ENCODE measurements at places on chromosomes 2 and 18.

DNA sequence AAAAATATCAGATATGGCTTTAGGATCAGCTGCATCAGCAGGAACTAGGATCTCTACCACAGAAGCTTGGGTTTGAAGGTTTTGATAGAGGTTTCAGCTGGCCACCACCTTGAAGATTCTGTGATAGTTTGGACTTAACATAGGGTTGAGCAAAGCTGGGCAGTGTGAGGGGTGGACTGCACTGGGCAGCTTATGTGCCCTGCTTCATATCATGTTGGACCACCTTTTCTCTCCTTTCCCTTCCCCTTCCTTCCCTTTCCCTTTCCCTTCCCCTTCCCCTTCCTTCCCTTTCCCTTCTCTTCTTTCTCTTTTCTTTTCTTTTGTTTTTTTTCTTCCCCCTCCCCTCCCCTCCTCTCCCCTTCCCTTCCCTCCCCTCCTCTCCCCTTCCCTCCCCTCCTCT is 196.3 kb upstream of the CXCR4 start:
- no peak for DNase-seq

DNA sequence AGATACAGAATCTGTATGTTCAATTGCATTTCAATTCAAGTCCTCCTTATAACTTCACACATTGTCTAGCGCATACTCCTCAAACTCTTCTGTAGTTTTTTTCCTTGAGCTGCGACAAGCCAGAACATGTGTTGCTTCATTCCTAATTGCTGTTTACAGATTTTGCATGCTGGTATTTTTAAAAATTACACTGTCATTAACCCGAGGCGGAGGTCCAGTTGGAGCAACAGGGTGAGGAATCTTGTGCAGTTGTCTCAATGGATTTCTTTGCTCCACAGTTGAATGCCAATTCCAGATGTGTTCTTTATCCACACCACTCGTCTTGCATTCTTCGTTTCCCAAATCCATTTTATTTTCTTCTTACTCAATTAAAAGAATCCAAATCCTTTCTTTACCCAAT is 16.4 kb upstream of the SERPINB13 start:
- DNase-seq: no peak

DNA sequence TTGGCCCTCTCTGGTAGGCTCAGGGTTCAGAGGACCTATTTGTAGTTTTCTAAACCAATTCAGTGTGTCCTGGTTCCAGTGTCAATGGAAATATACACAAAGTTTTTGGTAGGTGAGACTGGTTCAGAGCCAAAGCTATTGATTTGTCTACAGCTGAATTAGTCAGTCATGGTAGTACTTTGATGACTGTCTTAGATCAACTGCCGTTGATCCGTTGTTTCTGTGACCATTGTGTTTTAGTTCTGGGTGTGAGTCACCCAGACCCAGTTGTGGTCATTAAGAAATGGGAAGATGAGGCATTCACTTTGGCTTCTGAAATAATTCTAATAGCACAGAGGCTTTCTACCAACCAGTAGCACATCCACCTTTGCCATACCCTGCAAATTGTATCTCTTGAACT is 16.0 kb upstream of the RPE start:
- no peak for DNase-seq

GRCh38 chr18:2905854-2906703 is 59.3 kb downstream of the EMILIN2 start:
- DNase-seq: peak; percentile 30

- no peak for DNase-seq
Measured at GRCh38 chr2:49174750-49175149, 20.4 kb upstream of the FSHR start.

DNA sequence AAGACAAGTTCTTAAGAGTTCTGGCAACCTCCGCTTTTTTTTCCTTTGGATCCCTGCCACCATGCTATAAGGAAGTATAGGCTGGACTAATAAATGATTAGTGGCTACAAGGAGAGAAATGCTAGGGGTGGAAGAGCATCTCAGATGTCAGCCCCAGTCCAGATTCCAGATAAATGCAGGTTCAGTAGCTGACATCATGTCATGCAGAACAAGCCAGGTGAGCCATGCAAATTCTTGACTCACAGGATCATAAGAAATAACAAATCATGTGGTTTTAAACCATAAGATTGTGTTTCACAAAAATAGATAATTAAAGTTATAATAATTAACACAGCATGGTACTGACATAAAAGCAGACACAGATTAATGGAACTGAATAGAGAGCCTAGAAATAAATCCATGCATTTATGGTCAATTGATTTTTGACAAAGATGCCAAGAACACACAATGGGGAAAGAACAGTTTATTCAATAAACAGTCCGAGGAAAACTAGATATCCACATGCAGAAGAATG is 152.9 kb upstream of the SESTD1 start:
- DNase-seq: no peak

- DNase-seq: peak; percentile 51
Measured at GRCh38 chr2:27356056-27356381, 545 bp downstream of the GTF3C2 start.

DNA sequence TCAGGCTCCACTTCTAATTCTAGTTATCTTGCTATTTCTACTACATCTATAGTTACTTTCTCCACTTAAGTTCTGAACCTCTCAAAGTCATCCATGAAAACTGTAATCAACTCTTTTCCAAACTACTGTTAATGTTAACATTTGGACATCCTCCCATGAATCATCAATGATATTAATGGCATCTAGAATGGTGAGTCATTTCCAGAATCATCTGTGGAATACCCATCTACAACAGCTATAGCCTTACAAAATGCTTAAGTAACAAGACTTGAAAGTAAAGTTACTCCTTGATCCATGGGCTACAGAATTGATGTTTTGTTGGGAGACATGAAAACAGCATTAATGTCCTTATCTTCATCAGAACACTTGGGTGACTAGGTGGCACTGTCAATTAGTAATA is 35.4 kb downstream of the BARD1 start:
- no peak for DNase-seq

DNA sequence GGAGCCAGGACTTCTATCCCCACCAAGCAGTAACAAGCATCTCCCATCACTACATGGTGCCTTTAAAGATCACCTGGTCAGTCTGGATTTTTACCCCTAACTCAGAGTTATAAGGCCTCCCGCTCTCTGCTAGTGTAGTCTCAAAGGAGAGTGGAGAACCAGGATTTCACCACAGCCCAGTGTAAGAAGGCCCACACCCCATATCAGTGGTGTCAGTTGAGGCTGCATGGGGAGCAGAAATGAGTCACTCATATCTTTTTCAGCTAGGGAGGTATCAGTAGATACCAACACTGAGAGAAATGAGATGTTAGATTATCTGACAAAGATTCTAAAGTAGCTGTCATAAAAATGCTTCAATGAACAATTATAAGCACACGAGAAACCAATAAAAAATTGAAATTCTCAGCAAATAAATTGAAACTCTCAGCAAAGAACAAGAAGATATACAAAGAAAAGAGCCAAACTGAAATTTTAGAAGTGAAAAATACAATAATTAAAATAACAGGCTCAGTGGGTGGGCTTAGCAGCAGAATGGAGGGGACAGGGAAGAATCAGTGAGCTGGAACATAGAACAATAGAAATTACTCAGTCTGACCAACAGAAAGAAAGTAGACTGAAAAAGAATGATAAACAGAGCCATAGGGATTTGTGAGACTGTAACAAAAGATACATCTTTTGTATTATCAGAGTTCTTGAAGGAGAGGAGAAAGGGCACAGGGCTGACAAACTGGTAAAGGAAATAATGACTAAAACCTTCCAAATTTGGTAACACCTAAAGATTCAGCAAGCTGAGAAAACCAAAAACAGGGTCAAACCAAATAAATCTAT is 257.7 kb downstream of the ANAPC1 start:
- no peak for DNase-seq

- no peak for DNase-seq
Measured at GRCh38 chr2:26456440-26457250, 21.3 kb downstream of the OTOF start.

- no peak for DNase-seq
Measured at GRCh38 chr2:217074576-217075255, 214.9 kb upstream of the TNP1 start.

GRCh38 chr2:11080253-11081115 is 74.8 kb upstream of the SLC66A3 start:
- no peak for DNase-seq

- no peak for DNase-seq
Measured at GRCh38 chr18:36887114-36887513, 58.2 kb downstream of the KIAA1328 start.

GRCh38 chr2:49210191-49210590 is 55.9 kb upstream of the FSHR start:
- DNase-seq: peak; percentile 22

- no peak for DNase-seq
Measured at GRCh38 chr2:1656326-1656960, 87.9 kb downstream of the PXDN start.

DNA sequence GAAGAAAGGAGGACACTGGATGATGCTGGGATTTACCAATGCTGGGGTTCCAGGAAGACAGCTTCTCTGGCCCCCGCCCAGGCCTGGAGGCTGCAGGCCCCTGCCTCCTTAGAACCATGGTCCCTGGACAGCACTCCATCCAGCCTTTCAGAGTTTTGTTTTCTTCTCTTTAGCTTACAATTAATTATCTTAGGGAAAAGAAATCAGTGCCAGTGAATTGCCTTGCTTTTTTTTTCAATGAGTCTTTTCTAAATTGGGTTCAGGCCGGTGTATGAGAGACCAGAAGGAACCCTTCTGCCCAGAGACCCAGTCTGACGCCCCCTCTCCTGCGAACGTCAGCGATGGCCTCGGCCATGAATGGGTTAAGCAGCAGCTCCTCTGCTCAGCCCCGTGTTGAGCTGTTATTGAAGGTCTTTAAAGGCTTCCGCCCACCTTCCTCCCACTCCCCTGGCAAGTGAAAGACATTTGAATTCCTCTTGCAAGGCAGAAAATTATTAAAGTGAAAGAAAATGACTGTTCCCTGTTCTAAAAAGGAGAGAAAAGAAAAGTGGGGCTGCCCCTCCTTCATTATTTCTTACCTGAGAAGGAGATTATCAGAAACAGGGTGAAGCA is 65.7 kb upstream of the CHMP1B start:
- peak; percentile 34 for DNase-seq

- DNase-seq: no peak
Measured at GRCh38 chr2:19462256-19462645, 103.8 kb upstream of the OSR1 start.

GRCh38 chr2:169819106-169819505 is 5.6 kb downstream of the METTL5 start:
- DNase-seq: no peak

DNA sequence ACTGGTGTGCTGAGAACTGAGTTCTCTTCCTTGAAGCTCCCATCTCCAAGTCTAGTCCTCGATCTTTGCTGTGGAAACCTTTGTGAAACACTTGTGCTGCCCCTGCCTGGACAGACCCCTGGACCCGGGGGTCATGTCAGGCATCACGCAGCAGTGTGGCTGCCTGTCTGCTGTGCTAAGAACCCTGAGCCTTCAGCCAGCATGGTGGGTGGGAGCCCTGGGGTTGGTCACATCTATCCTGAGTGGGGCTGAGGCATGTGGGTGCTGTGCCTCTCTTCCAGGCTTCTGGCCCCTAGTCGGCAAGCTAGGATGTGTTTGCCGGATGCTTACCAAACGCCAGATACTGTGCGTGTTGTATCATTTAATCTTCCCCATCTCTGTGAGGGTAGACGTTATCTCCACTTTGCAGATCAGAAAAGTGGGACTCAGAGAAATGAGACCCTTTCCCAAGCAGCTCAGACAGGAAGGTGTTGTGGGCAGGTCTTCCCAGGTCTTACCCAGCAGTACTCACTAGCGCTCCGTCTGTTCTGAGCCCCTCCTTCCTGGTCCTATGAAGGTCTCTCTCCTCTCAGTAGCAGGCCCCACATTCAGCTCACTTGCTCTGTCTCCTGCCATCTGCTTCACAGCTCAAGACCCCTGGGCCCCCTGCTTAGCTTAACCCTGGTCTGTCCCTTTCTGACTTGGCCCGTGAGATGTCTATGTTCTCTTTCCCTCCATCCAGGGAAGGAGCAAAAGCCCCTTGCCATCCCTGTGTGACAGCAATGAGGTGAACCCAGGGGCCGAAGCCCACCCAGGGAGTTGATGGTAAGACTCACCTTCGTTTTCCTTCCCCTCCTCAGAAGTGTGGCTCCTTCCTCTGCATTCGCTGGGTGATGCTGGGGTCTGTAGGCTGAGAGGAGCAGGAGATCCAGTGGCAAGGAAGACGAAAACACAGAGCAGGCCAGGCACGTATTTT is 242.8 kb downstream of the FAM210A start:
- no peak for DNase-seq

- DNase-seq: no peak
Measured at GRCh38 chr18:331221-331821, 63.5 kb upstream of the THOC1 start.

- DNase-seq: no peak
Measured at GRCh38 chr18:73479477-73479876, 611.7 kb upstream of the NETO1 start.

- DNase-seq: no peak
Measured at GRCh38 chr2:238496756-238497609, 70.3 kb downstream of the ASB1 start.

GRCh38 chr2:86492048-86492453 is 50.9 kb downstream of the KDM3A start:
- no peak for DNase-seq

GRCh38 chr2:50388324-50388723 is 643.6 kb downstream of the NRXN1 start:
- DNase-seq: no peak

DNA sequence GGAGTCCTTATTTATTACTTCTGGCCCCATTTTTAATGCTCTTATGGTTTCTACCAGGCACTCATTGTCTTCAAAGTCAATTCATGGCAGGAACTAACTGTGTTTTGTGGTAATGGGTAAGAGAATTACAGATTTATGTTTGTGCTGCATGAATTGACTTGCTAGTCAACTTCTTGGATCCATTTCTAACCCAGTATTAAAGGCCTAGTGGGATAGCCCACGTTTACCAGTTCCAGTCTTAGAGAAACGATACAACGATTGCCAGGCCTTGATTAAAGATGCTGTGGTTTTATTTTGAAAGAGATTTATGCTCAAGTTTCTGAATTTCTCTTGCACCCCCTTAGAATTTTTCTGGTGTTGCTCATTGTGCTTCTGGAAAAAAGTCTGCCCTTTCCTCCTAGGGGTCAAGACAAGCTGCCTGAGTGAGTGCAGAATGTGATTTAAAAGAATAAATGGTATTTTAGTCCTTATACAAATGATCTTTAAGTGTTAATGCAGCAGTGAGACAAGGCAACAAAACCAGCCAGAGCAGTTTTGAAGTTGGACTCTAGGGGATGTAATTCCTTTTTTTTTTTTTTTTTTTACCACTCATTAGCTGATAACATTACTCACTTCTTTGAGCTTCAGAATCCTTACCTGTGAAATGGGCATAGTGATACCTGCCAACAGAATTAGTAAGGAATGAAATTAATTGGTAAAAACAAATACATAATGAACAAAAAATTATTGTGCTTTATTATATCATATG is 101.5 kb downstream of the ARHGAP15 start:
- no peak for DNase-seq

GRCh38 chr2:58569475-58570185 is 328.5 kb upstream of the FANCL start:
- DNase-seq: no peak
